ENCODE measurements at places on chromosomes 1 and 21. TPM values are rescaled to one million over a fixed set of nuclear protein-coding genes. Genes with fewer than 3 reads are reported as not detected.

GRCh38 chr1:229431284-229432115 lies 2.4 kb downstream of the ACTA1 start:
- DNase-seq, result no peak

HAPLN2 gene
- not detected for total RNA-seq

DNA sequence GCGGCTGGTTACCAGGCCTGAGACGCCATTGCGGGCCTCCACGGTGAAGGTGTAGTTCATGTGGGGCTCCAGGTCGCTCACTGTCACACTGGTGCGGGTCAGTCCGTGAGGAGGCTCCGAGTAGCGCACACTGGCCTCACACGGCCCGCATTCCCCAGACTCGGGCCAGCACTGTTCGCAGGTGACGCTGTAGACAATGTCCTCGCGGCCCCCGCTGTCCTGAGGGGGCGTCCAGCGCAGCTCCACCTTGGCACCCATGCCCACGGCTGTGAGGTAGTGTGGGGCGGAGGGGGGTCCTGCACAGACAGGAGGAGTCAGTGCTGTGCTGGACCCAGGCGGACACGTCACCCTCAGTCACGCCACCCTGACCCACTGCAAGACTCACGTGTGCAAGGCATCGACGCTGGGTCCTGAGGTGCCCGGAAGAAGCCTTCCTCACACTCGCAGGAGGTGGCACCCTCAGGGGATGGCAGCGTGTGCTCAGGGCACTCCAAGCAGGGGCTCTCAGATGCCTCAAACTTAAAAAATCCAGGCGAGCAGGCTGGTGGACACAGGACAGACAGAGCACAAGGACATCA lies 17.9 kb downstream of the EPHA2 start:
- no peak for DNase-seq

DNA sequence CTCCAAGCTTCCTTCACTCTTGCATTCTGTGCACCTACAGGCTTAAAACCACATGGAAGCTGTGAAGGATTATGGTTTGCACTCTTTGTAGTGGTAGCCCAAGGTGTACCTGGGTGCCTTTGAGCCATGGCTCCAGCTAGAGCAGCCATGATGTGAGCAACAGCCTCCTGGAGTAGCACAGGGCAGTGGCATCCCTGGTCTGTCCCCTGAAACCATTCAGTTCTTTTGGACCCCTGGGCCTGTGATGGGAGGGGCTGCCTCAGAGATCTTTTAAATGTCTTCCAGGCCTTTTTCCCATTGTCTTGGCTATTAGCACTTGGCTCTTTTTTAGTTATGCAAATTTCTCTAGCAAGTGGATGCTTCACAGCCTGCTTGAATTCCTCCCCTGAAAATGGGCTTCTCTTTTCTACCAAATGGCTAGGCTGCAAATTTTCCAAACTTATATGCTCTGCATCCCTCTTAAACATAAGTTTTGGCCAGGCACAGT lies 47.4 kb downstream of the CLCA4 start:
- no peak for DNase-seq

GRCh38 chr1:26856181-26856580 lies 6.8 kb upstream of the SFN start:
- DNase-seq, result no peak

- no peak for DNase-seq
Measured at GRCh38 chr1:180849031-180849775, 63.5 kb upstream of the KIAA1614 start.

IL6R gene
- 2.3 TPM for total RNA-seq

All from natural killer cell treated with Interleukin-12 subunit alpha and Interleukin-12 subunit beta and Interleukin-15 and Interleukin-18, amount 100 ng/mL, for 72 hours (primary cell).